ENCODE measurements at places on chromosomes 5 and 9. TPM values are rescaled to one million over a fixed set of nuclear protein-coding genes. Genes with fewer than 3 reads are reported as not detected.

NNT gene
- 29.4 TPM for total RNA-seq

EFNA5 gene
- 4.2 TPM for total RNA-seq

SPINK5 gene
- not detected for total RNA-seq

TMEM174 gene
- not detected for total RNA-seq

NIPAL4 gene
- not detected for total RNA-seq

AHRR gene
- total RNA-seq: 10.6 TPM

RNF180 gene
- 1.2 TPM for total RNA-seq

WDR70 gene
- 14.1 TPM for total RNA-seq
